ENCODE measurements at places on chromosomes 4 and X.

DNA sequence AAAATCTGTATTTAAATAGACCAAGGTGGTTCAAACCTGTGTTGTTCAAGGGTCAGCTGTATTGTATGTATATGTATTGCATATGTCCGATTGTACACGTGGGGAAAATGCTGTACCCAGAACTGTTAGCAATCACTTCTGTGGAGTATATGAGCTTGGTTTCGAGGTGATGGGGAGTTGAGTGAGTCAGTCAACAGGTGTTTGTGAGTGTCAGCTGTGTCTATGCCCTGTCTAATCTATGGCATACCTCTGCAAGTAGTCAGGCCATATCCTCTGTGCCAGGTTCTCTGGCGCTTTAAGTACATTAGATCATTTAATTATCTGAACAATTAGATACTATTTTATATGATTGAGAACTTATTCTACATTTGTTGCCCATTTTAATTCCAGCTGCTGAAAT, 7.4 kb downstream of the ZRSR2 start:
- DNase-seq = no peak

DNA sequence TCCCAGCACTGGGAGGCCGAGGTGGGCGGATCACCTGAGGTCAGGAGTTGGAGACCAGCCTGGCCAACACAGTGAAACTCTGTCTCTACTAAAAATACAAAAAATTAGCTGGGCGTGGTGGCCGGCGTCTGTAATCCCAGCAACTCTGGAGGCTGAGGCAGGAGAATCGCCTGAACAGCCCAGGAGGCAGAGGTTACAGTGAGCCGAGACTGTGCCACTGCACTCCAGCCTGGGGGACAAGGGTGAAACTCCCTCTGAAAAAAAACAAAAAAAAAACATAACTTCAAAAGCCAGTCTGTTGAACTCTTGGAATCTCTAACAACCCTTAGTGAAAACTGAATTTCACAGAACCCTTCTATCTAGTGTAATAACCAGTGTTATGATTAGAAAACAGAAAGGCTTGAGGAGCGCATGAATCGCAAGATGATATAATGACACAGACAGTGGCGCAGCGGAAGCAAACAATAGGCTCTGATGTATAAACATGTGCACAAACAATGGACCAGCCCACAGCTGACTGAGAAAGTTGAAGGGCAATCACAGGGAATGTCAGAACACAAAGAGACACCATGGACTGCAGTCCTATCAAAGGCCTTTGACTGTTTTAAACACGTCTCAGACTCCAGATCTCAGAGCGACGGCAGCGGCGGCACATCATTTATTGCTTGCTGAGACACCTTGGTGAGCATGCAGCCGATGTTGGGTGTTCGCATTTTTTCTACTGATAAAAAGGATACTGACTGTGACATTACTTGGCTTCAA, 81.6 kb downstream of the NSUN7 start:
- no peak for DNase-seq

GRCh38 chrX:130263016-130263415, 5.7 kb downstream of the ZNF280C start:
- DNase-seq = no peak

DNA sequence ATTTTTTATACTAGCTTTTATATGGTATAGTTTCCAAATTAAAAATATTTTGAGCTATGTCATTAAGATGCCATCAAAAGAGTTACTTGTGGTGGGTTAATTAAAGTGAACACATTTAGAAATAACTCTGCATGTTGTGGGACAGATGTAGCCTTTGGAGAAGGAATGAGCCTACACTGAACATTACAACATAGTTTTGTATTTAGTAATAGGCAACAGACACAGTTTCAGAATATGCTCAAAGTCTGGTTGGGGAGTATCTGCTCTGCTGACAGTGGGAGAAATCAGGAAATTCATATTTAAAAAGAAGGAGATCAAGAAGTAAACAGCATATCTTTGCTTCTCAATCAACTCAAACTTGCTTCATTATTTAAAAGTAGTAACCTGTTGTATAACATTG, 23.7 kb downstream of the EMCN start:
- no peak for DNase-seq

- DNase-seq = no peak
Observed at GRCh38 chr4:158538176-158538575, 16.5 kb downstream of the RXFP1 start.

- DNase-seq = no peak
Observed at GRCh38 chr4:43332052-43332425, 439.5 kb downstream of the GRXCR1 start.

Data from SK-N-SH (cell line).